ENCODE measurements at places on chromosomes 5 and 9.

DNA sequence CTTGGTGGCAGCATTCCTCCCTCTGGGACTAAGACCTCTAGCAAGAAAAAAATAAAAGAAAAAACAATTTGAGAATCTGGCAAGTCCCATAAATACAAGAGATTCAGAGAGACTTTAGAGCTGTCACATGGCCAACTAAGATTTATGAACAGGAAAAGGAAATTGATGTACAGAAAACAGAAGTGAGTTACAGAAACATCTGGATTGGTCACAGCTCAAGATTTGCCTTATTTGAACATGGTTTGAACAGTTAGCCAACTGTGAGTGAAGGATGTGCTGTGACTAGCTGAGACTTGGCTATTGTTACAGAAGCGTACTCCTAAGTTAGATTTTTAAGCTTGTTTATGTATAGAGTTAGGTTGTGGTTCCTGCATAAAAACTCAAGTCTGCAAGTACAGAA, 340.2 kb downstream of the SLCO4C1 start:
- no peak for DNase-seq

GRCh38 chr9:7976856-7977255, 177.3 kb upstream of the DMAC1 start:
- DNase-seq = no peak

GRCh38 chr5:35009657-35010056, 38.1 kb downstream of the AGXT2 start:
- no peak for DNase-seq

DNA sequence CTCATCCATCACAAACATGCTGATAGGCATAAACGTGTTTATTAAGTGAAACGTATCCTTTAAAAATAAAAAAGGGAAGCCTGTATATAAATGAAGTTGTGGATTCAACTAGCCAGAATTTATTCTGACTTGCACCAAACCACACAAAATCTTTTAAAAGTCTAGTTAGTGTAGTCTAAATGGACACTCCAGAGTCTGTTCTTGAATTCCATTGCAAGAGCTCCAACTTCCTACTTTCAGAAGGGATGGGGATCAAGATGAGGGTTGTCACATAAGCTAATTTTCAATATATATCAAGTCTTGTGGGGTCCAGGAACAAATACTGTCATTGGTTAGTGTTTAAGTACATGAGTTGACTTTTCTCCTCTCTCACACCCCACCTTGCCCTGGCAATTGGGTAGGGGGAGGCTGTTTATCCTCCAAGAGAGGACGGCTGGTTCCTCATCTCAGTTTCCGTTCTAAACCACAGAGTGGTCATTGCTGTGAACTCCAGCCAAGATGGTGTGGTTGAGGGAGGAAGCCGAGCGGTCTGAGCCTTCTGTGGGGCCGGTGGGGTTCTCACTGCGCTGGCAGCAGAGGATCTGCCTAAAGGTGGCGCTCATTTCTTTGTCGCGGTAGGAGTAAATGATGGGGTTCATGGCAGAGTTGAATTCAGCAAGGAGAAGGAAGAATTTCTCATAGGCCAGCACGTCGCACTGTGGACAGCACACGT, 163.2 kb downstream of the LPAR1 start:
- DNase-seq = peak; percentile 56

DNA sequence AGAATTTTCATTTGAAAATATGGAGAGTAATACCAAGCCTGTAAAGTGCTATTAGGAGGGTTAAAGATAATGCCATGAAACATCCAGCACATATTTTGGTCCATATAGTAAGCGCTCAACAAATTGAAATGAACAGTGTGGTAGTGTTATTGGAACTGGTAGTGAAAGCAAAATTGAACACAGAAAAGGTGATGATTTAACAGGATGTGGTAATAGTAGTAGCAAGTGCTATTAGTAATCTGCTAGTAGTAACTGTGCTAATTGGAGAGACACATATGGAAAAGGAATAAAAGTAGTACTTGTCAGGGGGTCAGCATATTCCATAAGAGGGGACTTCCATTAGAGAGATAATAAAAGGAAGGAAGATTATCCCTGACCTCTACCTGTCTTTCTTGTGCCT, 187.3 kb downstream of the HTR1A start:
- DNase-seq = no peak

DNA sequence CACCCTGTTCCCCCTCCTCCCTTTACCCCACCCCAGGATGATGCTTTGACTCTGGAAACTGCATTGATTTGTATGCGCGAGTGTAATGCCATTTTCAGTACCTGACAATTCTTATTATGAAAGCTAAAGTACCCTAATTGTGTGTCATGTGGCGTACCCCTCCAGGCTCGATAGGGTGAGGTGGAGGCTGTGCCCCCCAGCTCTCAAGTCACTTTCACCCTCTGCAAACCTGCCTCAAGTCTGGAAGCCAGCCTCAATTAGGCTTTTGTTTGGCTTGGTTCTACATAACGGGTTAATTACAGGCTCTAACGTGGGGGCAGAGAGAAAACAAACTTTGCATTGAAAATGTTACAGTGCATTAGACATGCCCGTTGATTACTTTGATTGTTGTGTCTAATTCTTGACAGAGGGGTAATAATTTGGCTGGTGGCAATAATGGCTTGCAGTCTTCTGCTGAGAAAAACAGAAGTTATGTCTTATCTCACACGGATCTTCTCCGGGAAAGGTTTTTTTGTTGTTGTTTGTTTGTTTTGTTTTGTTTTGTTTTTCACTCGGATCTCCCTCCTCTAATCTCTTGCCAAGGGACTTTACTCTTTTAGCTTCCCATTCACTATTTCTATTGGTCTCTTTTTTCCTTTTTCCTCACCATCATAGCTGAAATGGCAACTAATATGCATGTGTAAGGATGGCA, 12.6 kb downstream of the ISL1 start:
- DNase-seq = no peak

- no peak for DNase-seq
Observed at GRCh38 chr5:93053825-93054224, 527.2 kb downstream of the NR2F1-AS1 start.

- no peak for DNase-seq
Observed at GRCh38 chr5:160272264-160272663, 40.1 kb downstream of the CCNJL start.

DNA sequence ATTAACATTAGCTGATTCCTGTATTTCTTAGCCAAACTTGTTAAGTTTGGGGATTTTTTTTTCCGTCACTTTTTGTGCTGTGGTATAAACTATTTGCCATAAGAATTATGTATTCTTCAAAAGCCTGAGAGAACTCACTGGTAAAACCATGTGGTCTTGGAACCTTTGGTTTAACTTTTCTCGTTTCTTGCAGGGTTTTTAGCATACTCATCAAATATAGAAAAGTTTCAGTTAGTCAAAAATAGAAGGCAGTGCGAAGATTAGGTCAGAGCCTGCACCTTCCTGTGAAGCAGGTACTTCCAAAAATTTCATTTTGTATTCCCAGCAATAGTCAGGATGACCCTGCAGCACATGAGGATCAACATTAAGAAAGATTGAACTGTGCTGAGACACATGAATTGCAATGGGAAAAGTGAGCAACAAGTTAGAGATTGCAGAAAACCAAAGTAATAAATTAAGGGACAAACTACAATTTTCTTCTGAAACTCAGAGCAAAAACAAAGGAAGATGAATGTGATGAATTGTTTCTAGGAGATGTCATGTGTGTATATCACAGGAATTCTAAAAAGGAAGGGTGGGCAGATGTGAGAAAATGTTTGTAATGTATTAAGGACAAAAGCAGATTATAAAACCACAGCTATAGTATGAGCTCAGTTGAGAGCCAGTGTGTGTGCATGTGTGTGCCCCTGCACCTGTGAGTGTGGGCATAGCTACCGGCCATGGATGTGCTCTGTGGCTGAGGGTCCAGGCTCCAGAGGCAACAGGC, 102.2 kb downstream of the ANGPTL2 start:
- DNase-seq = no peak

- no peak for DNase-seq
Observed at GRCh38 chr9:93231121-93231694, 47.3 kb downstream of the WNK2 start.

GRCh38 chr9:101469026-101469425, 33.5 kb upstream of the ALDOB start:
- DNase-seq = no peak

- DNase-seq = no peak
Observed at GRCh38 chr5:6699357-6699756, 13.9 kb upstream of the TENT4A start.

DNA sequence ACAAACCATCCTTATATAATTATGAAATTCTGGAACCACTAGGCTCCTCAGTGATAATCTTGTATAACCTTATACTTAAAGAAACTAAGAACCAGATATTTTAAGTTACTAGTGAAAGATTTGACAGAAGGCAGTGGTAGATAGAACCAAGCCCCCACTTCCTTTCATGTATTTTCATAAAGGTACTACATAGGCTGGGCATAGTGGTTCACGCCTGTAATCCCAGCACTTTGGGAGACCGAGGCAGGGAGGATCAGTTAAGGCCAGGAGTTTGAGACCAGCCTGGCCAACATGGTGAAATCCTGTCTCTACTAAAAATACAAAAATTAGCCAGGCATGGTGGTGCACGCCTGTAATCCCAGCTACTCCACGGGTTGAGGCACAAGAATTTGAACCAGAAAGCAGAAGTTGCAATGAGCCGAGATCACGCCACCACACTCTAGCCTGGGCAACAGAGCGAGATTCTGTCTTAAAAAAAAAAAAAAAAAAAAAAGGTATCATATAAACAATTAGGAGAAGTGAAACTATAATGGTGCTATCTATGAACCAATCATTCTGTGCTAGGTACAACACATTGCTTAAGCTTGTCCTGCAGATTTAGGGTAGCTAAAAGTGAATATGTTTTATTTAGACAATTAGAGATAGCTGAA, 27.9 kb upstream of the DTWD2 start:
- no peak for DNase-seq

DNA sequence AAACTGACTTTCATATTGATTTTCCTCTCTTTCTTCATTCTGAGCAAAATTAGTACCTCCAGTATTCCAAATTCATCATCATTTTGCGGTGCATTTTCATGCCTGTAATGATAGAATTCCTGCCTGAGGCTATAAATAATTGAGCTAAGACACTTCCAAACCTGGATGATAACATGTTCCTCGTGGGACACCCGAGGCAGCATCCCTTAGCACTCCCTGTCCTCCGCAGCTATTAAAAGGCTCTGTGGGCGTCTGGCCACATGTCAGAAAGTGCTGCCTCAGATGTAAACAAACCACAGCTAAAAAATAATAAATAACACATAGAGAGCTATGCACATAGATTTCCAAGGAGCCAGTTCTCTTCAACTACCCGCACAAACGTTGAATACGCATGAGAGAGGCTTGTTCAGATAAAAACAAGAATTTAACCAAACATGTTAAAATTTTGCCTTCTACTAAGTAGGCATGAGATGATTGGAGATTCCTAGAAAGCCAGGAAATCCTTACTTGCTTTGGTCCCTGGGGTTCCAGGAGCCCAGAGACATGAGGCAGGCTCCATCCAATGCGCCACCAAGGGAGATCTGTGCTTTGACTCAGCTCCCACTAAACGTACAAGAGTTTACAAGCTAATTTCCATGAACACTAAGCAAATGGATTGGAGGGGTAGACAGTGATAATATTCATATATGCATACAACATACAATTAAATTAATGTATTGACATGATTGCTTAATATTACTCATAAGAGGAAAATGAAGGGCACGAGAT, 82.7 kb downstream of the SHC3 start:
- DNase-seq = no peak

GRCh38 chr5:171129308-171129707, 179.7 kb upstream of the TLX3 start:
- no peak for DNase-seq

DNA sequence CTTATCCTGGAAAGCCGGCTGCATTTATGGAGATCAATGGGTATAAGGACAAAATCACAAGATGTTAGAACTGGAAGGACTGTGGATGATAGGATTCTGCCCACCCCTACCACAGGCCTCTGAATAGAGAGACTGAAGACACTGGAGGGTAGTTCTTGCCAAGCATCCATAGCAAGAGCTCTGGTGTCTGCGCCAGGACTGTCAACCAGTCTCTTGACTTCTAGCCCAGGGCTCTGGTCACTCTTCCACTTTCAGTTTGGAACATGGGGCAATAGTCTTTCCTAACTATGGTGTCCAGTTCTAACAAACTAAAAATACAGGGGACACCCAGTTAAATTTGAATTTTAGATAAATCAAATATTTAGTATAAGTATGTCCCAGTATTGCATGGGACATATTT, 23.4 kb downstream of the LARP1 start:
- no peak for DNase-seq

GRCh38 chr5:112142769-112143270, 276.3 kb downstream of the EPB41L4A start:
- DNase-seq = no peak

DNA sequence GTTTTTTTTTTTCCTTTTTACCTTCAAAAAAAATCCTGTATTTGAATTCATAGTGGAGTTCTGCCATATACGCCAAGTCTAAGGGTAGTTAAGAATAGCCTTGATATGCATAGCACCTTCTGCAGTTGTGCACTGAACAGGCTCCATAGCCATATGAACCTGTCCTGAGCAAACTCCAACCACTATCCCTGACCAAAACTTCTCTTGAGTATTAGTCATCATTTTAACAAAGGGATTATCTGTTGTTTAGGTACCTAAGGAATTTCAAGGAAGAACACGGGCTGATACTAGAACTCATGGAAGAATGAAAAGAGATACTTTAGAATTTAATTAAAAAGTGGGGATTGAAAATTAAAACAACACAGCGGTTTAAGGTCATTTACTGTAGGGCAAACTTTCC, 1.9 kb upstream of the FBXO38 start:
- DNase-seq = no peak

DNA sequence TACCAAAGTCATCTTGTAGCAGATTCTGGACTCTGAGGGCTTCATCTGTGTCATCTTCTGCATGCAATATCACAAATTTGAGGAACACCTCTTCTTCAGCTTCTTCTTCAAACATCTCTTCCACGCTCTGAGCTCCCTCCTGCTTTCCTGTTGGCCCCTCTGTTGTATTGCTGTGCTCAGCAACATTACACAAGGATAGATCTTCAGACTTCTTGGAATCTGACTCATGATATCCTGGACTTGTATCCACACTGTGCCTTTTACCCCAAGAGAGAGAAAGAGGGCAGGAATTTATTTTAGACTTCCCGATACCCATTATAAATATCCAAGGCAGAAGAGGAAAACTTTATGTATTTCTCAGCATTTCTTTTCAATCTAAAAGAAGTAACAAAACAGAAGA, 21.3 kb downstream of the TICAM2 start:
- no peak for DNase-seq

- no peak for DNase-seq
Observed at GRCh38 chr5:167985373-167985772, 306.1 kb upstream of the WWC1 start.

GRCh38 chr5:67163231-67163756, 33.3 kb downstream of the CD180 start:
- DNase-seq = no peak

- DNase-seq = no peak
Observed at GRCh38 chr5:5298841-5299541, 123.5 kb upstream of the ICE1 start.

DNA sequence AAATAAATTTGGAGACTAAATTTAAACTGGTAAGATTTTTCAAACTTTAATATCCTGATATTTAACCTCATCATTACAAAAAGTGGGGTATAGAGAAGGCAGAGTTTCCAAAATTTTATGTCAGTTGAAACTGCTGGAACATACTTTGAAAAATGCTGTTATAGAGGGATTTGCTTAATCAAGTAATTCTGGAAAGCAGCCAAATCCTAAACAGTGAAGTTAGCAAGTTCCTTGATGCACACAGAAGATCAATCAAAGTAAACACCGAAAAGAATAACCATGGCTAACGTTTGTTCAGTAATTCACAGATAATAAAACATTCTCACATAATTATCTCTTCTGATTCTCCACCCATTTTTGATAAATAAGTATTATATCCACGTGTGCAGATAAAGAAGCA, 8.1 kb upstream of the PRR16 start:
- DNase-seq = no peak

- no peak for DNase-seq
Observed at GRCh38 chr5:139562847-139563246, 1.7 kb downstream of the UBE2D2 start.

Measured in hematopoietic multipotent progenitor cell treated with erythropoietin and hydrocortisone succinate and interleukin-3 and kit ligand, for 8 days (in vitro differentiated cells).